ENCODE measurements at places on chromosomes 7 and 10.

DNA sequence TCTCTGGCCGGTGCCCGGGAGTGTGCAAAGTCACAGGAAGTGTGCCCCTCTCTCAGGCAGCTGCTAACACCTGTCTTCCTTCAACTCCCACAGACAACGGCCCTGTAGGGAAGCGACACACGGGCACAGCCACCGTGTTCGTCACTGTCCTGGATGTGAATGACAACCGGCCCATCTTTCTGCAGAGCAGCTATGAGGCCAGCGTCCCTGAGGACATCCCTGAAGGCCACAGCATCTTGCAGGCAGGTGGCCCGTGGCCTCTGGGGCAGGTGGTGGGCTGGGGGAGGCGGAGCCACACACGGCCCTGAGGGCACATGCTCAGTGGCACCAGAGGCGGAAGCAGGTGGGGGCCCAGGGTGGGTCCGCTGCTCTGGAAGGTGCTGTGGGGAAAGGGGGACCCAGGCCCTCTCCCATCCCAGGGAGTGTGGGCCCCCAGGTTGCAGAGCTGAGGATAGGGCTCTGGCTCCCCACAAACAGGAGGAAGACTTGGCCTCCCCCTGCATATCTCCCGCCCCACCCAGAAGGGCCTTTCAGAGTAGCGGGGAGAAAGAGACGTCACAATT lies 6.9 kb downstream of the C10orf105 start:
- no peak for DNase-seq

DNA sequence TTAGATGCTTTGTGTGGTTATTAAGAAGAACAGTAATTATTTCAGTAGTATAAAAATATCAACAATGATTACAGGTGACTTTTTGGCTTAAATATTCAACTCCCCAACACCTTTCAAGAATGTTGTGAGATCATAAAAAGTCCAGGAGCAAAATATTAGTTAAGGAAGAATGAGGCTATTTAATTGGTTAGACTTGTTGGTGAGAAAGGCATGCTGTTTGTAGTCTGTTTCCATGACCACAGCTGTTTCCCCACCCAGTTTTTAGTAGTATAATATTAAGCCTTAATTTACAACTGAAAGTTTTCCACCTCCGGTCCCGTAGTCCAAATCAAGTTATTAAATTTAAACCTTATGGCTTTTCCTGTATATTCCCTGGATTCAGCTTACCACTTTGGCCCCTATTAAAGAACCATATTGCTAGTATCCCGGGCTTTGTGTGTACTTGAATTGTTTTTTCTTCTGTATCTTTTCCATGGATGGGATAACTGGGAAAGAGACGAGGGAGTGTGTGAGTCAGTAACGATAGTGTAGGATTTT lies 133.3 kb downstream of the CELF2 start:
- DNase-seq, result no peak

- no peak for DNase-seq
Observed at GRCh38 chr10:113438652-113439051, 114.2 kb upstream of the HABP2 start.

- no peak for DNase-seq
Observed at GRCh38 chr7:80413383-80413945, 98.4 kb downstream of the GNAT3 start.

GRCh38 chr10:106439366-106439765 lies 725.1 kb downstream of the SORCS1 start:
- no peak for DNase-seq

GRCh38 chr7:93352881-93353280 lies 120.7 kb downstream of the VPS50 start:
- DNase-seq, result no peak

GRCh38 chr10:51656503-51656902 lies 42.9 kb downstream of the CSTF2T start:
- no peak for DNase-seq

- no peak for DNase-seq
Observed at GRCh38 chr7:142894985-142895593, 9.5 kb upstream of the TRPV6 start.

- DNase-seq, result no peak
Observed at GRCh38 chr7:91191771-91192170, 72.5 kb upstream of the FZD1 start.

DNA sequence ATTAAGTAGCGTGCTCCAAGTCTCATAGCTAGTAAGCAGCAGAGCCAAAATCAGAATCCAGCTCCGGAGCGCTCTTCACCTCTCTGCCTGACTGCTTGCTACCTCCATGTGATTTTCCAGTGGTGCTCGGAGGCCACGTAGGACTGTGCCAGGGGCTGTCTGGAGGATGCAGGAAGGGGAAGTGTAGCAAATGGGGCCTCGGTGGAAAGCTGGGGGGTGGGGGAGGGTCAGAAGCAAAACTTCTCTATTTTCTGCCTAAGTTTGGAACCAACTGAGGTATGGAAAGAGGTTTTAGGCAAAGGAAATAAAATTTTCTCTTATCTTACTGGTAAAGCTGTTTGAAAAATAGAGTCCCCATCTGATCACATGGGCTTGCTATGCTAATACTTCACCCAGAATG lies 108.7 kb downstream of the TBXAS1 start:
- no peak for DNase-seq

- no peak for DNase-seq
Observed at GRCh38 chr10:58477902-58478301, 34.8 kb upstream of the BICC1 start.

DNA sequence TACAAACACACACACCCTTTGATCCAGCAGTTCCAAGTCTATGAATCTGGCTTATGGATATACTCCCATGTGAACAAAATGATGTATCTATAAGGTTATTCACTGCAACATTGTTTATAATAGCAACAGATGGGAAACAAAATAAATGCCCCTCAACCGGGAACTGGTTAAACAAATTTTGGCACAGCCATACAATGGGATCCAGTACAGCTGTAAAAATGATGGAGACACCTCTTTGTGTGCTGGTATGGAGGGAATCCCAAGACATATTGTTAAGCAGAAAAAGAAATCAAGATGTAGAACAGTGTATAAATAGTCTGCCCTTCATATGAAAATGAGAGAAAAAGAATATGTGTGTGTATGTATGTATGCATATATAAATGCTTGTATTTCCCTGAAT lies 155.5 kb downstream of the SNX10 start:
- no peak for DNase-seq

GRCh38 chr10:125205431-125205830 lies 45.1 kb upstream of the CTBP2 start:
- no peak for DNase-seq

DNA sequence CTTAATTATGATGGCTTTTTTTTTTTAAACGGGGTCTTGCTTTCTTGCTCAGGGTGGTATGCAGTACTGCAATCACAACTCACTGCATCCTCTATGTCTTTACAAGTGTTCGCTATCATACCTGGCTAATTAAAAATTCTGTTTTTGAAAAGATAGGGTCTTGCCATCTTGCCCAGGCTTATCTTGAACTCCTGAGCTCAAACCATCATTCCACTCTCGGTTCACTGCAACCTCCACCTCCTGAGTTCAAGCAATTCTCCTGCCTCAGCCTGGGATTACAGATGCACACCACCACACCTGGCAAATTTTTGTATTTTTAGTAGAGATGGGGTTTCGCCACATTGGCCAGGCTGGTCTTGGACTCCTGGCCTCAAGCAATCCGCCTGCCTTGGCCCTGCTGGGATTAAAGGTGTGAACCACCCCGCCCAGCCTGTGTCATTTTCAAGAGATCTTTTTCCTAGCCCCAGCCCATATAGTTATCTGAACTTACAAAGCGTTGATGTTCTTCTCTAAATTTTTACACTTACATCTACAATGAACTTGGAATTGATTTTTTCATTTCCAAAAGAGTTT lies 6.0 kb downstream of the HNRNPF start:
- no peak for DNase-seq

DNA sequence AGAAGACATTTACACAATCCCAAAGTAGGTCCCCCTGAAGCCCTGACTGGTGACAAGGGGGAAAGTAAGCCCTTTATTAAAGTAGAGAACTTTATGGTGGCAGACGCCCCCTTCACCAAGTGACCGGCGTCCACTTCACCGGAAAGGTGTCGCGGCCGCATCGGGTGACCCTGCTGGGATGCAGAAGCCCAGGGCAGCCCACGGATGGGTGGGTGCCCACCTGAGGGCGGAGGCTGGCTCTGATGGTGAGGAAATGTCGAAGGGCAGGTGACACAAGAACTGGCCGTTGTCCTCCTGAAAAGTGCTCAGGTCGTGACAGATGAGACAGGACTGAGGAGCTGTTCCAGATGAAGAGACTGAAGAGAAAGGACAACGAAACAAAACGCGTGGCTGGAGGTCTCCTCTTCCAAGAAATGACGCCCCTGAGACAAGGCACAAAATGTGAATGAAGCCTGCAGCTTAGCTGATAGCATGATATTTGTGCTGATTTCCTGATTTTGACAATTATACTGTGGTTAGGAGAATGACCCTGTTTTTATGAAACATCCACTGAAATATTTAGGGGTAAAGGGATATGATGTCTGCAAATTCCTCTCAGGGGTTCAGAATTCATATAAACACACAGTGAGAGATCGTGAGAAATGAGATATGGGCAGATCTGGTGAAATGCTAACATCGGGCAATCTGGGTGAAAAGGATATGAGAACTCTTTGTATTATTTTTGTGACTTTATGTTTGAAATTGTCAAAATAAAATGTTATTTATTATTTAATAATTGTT lies 123.9 kb downstream of the PRKAG2 start:
- DNase-seq, result no peak

DNA sequence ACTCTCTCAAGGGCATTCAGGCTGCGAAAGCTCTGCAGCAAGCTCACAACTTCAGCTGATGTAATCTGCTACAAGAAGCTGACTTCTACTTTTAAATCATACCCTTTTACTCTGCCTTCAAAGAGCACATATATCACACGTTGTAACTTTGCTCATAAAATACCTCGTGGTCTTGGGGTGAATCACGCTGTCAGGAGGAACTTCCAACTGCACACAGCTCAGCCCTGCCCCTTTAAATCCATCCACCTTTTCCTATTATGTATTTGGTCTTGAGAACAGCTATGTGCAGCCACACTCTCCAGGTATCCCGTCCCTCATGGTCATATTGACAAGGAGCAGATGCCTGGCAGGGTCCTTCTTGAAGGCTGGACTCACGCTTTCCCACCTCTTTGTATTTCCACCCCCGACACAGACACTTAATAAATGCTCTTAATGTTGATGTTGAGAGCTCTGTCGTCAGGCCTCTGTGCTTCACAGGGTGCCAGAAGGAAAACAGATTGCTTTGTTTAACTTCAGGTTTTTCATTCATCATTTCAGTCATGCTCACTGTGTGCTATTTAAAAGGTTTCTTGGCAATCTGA lies 47.6 kb downstream of the ICA1 start:
- DNase-seq, result no peak

GRCh38 chr7:36064676-36065075 lies 88.4 kb upstream of the EEPD1 start:
- no peak for DNase-seq

DNA sequence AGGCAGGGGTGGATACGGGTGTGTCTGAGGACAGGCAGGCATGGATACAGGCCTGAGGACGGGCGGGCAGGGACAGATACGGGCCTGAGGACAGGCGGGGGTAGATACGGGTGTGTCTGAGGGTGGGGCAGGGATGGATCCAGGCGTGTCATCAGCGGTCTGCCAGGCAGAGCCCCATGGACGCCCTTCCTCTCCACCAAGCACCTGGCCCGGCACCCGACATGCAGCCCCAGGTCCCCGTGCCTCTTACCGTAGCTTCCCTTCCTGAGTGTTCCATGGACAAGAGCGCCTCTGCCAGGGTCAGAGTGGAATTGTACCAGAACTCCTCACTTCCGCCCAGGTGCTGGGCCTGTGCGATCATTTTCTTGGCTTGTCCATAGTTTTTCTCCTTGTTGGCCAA lies 74.6 kb upstream of the NKX6-2 start:
- no peak for DNase-seq

GRCh38 chr7:104982308-104983075 lies 31.5 kb upstream of the KMT2E start:
- no peak for DNase-seq

DNA sequence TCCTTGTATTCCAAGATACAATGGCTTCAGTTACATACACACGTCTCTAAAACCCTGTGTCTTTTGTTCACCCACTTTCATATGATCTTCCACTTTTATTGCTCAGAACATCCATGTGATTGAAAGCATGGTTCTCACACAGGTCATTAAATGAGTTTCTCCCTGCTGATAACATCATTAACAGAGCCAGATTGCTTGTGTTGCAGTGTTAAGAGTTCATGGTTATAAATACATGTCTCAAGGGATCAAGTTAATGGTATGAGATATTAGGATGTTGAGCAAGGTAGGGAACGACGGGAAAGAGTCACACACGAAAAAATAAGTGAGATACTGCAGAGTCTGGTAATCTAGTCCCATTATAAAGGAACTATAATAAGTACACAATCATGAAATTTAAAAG lies 861.5 kb downstream of the SORCS1 start:
- DNase-seq, result no peak

DNA sequence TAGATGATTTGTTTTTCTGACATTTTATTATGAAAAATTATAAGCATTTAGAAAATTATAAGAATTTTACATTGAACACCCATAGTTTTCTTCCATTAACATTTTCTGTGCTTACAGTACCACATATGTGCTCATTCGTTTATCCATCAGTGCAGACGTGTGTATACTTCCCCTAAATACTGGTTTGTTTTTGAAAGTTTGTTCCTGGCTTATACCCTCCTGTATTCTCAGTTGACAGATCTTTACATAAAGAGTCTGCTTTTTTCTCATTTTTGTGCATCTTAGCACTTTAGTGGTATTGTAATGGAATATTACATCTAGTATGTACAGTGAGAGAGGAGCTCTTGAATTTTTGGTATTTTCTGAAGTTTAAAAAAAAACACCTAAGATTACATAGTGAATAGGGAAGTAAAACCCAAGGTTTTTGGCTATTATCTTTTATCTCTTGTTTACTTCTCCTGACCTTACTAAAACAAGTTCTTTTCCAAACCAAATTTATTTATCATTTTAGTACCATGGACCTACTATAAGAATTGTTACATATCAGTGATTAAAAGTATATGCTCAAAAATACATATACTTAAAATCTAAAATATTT lies 8.1 kb downstream of the DLD start:
- DNase-seq, result no peak

DNA sequence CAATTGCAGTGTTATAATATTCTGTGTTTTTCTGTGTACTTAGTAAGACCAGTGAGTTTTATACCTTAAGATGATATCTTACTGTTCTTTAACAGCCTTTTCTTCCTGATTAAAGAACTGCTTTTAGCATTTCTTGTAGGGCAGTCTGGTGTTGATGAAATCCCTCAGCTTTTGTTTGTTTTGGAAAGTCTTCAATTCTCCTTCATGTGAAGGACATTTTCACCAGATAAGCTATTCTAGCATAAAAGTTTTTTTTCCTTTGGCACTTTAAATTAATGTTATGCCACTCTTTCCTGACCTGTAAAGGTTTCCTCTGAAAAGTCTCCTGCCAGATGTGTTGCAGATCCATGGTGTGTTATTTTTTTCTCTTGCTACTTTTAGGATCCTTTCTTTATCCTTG lies 1059.8 kb downstream of the LRMDA start:
- DNase-seq, result no peak

DNA sequence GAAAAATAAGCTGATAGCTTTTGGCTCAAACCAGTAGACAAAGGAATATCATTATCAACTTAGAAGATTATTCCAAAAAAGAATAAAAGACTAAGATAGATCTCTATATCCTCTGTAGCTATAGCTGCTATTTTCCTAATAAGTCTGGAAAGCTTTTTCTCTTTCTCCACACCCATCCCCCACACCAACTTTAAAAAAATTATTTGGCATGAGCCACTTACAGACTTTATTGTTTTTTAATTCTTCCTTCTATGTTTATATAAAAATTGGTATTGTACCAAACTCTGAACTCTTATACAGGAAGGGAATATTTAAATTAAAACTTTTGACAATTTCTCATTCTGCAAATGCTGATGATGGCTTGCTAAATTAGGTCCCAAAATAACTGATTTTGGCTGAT lies 142.7 kb downstream of the RNF133 start:
- no peak for DNase-seq

GRCh38 chr7:155814316-155815276 lies 2.3 kb upstream of the SHH start:
- DNase-seq, result no peak

Data from KG1 (cell line).